Activated CD4-positive, alpha-beta T cell treated with anti-CD3 and anti-CD28 coated beads, Interleukin-2, amount 50 U/mL, for 24 hours (primary cell): ENCODE measurements at places on chromosomes 5 and 9.
A peak's percentile ranks its signal among the peaks of the same experiment; 100 is the strongest.

DNA sequence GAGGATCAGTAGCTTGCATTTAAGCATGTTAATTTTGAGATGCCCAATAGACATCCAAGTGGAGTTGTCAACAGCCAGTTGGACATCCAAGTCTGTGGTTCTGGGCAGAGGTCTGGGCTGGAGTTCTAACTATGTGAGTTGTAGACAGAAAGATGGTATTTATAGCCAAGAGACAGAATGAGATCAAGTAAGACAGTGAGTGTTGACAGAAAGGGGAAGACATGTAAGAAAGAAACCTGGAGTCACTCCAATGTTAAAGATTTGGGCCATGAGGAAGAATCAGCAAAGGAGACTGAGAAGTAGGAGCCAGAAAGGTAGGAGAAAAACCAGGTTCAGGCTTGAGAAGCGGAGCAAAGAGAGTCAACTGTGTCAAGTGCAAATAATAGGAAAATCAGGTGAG lies 95.5 kb upstream of the PUM3 start:
- DNase-seq: no peak

DNA sequence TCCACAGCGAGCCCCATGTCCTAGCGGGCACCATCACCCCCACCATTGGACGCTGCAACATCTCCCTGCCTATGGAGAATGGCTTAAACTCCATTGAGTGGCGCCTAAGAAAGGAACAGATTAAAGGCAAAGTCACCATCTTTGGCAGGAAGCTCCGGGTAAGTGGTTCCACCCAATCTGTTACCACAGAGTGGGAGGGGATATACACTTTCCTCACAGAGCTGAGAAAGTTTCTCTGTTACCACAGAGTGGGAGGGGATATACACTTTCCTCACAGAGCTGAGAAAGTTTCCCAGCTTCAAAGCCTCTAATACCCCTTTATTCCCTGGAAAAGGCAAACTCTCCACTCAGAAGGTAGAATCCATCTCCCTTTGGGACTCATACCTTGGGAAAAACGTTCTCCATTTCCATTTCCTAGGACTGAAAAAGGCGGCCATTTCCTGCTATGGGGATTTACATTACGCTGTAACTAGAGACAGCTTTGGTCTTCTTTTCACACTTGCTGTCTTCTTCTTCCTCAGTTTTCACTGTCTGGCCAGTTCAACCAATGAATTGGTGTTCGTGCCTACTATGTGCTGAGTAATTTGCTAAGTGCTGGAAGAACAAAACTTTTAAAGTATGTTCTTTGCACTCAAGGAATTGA lies 63.4 kb upstream of the WWC1 start:
- no peak for DNase-seq

GRCh38 chr9:103798620-103799019 lies 295.5 kb upstream of the SMC2 start:
- DNase-seq: no peak

DNA sequence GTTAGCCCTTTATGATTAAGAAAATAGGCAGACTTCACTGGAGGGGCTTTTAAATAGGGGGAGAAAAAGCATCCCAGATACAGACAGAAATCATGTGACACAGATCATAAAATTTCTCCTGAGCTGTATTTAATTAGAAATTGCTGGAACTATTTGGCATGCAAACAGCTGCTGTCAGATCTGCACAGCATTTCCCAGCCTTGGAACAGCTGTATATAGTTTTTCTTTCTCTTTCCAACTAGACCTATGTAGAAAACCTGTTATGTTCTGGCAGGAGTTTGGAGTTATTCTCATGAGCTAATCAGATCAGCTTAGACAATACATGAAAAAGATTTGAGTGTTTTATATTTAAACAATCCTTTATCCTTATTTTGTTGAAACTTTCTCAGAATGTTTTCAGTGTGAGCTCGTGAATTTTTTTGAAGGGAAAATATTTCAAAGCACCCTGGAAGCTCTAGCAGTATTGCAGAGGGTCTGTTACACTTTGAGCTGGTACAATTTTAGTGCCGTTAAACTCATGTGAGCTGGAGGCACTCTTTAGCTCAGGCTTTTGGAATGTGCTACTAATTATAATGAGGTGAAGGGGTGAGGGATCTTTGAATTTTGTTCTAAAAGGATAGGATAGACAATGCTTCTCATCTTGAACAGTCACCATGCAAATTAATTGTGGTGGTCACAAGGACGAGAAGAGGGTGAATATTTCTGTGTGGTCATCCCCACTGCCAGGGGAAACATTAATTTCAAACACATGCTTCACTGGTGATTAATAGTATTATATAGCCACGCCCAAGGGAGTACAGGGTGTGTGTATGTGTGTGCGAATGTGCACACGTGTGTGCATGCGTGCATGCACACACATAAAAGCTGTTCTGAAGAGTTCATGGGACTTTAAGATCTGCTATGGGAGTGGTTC lies 239.4 kb upstream of the FBXL7 start:
- no peak for DNase-seq

- DNase-seq: no peak
Measured at GRCh38 chr5:168553377-168554130, 24.4 kb downstream of the FBLL1 start.

- DNase-seq: no peak
Measured at GRCh38 chr9:2691212-2691611, 26.1 kb upstream of the KCNV2 start.

GRCh38 chr9:116020146-116020545 lies 133.4 kb upstream of the PAPPA start:
- DNase-seq: no peak

GRCh38 chr5:150497989-150498317 lies 10.0 kb upstream of the NDST1 start:
- no peak for DNase-seq

- no peak for DNase-seq
Measured at GRCh38 chr5:109407913-109408312, 1.9 kb downstream of the PJA2 start.

DNA sequence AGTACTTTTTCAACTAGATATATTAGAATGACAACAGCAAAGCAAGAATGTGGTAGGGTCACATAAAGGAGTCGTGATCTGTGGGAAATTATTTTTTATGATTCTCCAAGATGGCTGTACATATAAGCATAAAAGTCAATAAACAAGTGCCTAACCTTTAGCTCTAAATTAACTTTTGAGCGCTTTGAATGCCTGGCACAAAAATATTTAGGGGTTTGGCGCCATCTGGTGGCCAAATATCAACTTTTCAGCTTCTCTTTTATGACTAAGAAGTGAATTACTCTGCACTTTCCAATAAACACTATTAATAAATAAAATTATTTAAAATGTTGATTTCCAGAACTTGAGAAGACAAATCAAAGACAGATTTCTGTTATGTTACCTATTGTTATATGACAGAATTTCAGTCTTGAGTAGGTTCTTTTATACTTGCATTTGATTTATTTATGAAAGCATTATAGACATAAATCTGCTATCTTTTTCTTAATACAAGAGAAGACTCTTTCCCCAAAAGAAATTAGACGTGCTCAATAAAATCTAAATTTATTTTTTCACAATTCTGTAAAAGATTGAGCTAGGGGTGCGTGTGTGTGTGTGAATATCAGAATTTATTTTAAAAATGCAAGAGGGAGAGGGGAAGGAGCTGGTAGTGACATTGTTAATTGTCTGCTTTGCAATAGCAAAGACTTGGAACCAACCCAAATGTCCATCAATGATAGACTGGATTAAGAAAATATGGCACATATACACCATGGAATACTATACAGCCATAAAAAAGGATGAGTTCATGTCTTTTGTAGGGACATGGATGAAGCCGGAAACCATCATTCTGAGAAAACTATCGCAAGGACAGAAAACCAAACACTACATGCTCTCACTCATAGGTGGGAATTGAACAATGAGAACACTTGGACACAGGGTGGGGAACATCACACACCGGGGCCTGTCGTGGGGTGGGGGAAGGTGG lies 36.7 kb upstream of the ARRDC3 start:
- peak; percentile 65 for DNase-seq

DNA sequence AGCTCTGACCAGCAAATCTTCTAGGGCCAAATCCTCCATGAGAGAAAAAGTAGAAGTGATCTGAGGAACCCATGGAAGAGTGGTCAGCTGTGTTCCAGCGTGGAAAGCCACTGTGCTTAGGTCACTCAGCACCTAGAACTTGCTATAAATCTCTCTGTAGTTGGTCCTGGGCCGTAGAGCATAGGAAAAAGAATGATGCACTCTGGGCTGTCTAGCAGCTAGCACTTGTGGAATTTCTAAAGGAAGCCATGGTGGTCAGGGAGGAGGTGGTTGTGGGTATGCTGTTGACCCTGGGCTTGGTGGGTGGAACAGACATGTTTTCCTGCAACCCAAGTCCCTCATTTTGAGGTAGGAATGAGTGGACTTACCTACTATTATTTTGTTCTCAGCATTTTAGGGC lies 48.1 kb downstream of the GGTA1 start:
- no peak for DNase-seq

DNA sequence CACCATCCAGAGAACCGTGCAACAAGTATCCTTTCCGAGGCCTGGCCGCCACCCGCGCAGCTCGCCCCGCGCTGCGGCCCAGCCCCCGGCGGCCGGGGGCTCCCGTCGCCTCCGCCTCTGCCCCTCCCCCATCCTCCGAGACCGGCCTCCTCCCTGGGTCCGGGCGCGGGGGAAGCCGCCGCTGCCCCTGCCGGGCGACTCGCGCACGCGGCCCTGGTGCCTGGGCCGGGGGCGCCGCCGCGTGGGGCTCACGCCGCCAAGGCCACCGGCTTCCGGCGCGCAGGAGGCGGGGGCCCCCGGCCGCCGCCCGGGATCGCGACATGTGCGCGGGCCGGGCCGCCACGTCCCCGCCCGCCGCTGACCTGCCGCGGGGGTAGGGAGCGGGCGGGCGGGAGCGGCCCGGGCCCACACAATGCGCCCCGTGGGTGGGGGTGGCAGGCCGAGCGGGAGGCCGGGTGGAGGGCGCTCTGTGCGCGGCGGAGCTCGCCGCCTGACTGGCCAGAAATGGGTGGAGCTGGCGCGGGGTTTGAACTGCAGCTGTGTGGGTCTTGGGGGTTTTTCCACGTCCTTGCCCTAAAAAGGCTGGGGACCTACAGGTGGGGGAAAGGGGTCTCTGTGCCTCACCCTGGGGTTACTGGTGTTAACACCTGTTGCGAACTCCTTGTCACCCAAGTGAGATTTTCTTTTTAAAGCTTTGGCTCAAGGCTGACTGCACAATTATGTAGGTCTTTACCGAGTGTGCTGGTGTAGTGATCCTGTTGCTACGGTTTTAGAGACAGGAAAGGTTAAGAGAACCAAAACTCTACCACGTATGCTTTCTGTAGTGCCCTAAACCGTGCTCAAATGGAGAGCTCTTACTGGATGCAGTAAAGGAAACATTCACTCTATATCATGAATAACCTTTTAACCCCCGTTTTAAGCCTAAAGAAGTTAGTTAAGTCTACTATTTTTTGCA lies 32.3 kb downstream of the TNPO1 start:
- peak; percentile 26 for DNase-seq

DNA sequence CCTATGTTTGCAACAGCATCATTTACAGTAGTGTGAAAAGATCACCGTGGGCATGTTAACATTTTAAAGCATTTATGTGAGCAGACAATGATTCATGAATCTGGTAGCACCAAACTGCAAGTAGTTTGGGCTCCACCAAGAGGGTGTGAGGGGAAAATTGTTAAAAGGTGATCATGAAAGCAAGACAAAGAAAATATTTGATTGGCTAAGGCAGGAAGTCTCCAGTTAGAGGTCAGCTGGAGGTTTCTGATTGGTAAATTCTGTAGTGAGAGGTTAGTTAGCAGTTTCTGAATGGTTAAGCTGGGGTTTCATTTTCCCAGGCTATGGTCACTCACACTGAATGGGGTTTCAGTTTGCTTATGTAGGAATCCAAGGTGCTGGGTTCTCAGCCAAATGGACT lies 13.5 kb upstream of the DRD1 start:
- no peak for DNase-seq

- no peak for DNase-seq
Measured at GRCh38 chr5:73153513-73153912, 19.5 kb upstream of the TMEM174 start.

DNA sequence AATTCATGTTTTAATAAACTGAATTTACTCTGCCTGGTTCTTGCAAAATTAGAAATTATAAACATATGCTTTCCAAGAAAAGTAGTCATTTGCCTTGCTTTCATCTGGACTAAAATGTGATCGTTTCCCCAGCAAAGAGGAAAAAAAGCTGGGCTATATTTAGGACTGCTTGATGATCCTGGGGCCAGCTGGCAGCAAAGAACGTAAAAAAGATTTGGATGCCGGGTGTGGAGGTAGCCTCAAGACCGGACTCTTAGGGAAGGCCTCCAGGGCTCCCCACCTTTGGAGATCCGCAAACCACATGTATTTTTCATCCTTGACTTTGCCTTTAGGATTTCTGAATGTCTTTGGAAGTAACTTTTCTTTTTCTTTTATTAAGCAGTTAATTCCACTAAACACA lies 156.1 kb upstream of the SEMA6A start:
- DNase-seq: no peak
